Thoracic aorta (tissue), 2 donors: ENCODE measurements at places on chromosomes 12 and 14.

DNA sequence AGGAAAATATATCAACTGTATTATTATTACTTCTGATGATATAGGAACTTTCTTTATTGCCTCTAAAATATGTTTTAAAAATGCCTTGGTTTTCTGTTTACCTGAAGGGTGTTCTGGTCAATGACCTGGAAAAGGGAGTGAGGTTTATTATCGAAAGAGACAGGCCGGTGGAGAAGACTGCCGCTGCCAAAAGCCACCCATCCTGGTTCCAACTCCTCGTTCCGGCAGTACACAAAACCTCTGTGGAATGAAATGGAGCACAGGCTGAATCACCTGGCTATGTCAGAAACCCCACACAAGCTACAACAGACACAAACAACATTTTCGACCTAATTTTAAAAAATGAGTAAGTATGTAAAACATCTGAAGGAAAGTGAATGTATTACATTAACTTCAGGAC lies 73.6 kb downstream of the HECTD4 start:
- no peak for DNase-seq

DNA sequence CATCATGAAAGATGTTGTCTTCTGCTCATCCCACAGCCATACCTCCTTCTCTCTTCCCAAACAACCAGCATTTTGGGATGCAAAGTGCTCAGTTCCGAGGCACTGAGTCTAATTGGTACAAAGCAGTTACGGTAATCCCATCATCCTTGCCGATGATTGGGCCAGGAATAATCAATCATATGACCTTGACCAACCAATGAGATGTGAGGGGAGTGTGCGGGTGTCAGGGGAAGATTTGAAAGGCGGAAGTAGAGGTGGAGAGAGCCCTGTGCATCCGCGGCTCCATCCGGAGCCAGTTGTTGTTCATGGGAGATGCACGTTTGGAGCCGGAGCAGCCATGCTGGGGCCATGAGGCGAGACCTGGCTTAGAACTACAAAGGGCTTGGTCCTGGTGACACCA lies 67.3 kb downstream of the SYNE3 start:
- no peak for DNase-seq

- no peak for DNase-seq
Observed at GRCh38 chr12:57404966-57405640, 25.7 kb downstream of the R3HDM2 start.

- DNase-seq, result no peak
Observed at GRCh38 chr12:121085506-121086353, 46.7 kb upstream of the OASL start.

- DNase-seq, result no peak
Observed at GRCh38 chr14:35001621-35002020, 18.8 kb downstream of the SRP54 start.

GRCh38 chr12:56839915-56840325 lies 76.8 kb downstream of the HSD17B6 start:
- DNase-seq, result no peak

DNA sequence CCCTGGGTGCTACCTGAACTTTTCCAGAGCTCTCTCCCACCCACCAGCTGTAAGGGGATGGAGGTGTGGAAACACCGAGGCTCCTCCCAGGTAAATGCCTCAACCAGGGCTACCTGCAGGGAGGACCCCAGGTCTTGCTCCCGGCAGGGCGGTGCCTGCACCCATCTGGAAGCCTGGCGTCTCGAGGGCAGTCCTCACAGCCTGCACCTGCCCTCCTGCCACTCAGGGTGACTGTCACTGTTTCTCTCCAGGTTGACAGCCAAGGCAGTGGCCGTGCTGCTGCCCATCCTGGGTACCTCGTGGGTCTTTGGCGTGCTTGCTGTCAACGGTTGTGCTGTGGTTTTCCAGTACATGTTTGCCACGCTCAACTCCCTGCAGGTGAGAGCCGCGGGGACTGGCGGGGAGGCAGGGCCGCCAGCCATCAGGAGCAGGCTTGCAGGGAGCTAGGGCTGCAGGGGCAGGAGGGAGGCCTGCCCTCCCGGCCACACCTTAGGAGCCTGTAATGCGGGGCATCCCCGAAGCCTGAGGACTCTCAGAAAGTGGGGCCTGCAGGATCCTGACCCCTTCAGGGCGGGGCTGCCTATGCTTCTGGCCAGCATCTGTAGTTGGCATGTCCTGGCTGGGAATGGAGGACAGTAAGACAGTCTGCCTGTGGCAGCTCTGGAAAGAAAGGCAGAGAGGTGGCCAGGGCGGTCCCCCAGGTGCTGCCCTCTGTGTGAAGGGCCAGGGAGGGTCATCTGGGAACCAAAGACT lies 182.3 kb downstream of the ADGRD1 start:
- no peak for DNase-seq

- DNase-seq, result no peak
Observed at GRCh38 chr12:5134861-5135525, 91.3 kb downstream of the KCNA5 start.

DNA sequence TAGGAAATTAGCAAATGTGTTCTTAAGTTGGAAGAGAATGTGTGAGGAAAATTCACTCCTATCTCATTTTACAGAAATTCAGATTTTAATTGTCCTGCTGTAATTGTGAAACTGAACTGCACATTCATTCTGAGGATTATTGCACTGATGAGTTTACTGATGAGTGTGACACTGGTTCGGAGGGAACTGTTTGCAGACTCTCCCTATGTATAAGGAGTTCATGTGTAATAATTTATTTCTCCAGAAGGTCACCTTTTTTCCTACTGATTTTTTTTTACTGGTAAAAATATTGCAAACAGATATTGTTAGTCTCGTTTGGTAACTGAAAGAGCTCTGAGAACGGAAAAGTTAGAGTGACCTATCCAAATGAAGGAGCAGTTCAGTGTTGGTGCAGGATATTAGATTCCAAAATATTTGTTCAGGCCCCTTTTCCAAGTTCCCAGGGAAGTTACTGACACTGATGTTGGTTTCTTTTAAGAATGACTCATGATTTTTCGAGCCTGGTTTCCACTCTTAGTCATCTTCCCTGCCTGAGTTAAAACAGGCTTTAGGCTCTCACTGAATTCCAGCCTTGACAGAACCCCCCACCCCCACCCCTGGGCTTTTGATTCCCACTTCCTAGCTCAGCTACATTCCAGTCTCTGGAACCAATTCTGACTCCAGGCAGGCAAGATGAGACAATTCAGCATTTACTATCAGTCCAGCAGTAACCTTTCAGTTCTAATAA lies 18.4 kb downstream of the ANO6 start:
- DNase-seq, result no peak

DNA sequence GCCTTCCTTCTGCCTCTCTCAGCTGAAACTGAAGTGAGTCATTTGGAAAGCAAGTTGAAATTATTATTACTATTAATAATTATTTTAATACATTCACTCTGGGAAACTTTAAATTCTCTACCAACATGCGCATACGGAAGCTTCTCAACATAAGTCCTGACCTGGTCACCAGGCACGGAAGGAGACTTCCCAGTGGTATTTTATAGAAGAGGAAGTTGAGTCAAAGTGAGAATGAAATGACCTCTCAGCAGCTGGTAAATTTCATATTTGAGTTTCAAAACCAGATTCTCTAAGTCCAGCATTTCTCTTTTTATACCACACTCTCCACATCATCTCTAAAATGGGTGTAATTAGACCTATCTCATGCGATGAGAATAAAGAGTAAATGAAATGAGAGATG lies 747.4 kb downstream of the VRK1 start:
- DNase-seq, result no peak

DNA sequence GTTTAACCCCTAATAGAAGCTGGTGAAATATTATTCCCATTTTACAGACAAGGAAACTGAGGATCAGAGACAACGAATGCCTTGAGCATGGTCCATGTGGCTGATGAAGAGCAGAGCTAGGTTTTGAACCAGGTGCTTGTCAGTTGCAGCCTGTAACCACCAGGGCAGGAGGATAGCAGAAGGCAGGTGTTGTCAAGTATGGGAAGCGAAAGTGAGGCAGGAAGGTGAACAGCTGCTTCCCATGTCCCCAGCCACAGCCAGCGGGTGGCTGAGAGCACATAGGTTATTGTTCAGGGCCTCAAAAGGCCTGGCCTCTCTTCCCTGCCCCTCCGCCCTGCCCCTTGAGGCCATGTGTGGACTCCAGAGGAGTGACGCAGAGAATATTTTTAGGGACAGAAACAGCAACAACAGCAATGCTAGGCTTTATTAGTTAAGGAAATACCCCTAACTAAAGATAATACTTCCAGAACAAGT lies 39.6 kb downstream of the IQSEC3 start:
- no peak for DNase-seq

DNA sequence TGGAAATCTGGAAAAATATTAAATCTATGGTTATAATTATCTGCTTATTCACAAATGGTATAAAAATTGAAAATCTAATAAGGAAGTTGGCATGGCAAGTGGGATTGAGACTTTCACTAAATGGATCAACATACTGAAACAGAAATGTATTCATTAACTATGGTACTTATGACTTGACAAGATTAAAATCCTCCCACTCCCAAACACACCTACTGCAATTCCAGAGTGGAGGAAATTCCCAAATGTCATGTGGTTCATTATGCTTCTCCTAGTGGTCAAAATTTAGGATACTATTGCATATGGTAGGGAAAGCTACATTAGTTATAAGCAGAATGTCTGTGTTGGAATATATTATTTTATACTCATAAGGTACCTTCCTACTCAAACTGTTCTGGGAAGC lies 265.3 kb upstream of the PRICKLE1 start:
- DNase-seq, result no peak

- peak; percentile 30 for DNase-seq
Observed at GRCh38 chr12:96399919-96400630, at the start of gene CDK17. Gene CDK17, minus strand, starts transcription at chr12:96400439. Its CDS starts 65,603 bp downstream, at chr12:96334836.

GRCh38 chr12:1962051-1963020 lies 41.9 kb downstream of the DCP1B start:
- no peak for DNase-seq

DNA sequence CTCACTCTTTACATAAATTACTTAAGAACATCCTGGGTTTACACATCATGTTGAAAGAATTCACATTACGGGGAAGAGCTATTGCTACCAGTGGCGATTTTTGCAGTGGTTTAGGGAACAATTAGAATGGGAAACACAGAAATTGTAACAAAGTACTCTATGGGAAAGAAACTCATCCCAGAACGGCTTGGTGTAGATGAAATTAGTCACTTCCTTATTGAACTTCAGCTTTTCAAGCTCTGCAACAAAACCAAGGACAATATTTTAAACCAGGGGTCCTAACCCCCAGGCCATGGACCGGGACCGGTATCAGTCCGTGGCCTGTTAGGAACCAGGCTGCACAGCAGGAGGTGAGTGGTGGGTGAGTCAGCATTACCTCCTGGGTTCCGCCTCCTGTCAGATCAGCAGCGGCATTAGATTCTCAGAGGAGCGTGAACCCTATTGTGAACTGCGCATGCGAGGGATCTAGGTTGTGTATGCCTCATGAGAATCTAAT lies 32.3 kb upstream of the FICD start:
- no peak for DNase-seq

GRCh38 chr12:33560653-33561208 lies 121.1 kb upstream of the SYT10 start:
- DNase-seq, result no peak

DNA sequence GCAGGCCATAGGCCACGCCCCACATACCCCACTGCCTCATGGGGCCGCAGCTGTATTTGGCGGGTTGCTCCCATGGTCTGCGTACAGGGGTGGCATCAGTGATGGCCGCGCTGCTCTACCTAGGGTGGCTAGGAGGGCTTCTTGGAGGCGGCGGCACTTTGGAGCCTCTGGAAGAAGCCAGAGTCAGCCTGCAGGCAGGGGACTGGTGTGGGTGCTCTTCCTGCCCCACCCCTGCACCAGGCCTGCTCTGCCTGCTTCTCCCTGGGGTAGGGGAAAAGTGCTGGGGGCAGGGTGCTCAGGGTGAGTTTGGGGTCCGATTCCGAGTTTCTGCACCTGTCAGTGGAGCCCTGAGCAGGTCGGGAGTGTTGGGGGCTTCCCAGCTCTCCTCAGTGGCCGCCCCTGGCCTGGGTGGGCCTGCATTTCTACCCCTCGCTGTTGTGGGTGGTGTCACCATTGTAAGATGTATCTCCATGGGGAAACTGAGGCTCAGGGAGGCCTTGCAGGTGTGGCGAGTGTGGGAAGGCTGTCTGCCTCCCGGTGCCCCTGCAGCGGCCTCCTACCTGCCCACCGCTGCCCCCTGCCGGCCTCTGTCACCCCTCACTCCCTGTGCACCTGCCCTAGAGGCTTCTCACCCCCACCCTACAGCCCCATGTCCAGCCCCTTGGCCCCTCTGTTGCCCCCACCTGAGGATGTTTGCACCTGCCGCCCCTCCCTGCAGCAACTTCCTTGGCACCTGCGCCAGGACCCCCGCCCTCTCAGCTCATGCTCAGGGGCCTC lies 5.5 kb downstream of the CEP170B start:
- no peak for DNase-seq

DNA sequence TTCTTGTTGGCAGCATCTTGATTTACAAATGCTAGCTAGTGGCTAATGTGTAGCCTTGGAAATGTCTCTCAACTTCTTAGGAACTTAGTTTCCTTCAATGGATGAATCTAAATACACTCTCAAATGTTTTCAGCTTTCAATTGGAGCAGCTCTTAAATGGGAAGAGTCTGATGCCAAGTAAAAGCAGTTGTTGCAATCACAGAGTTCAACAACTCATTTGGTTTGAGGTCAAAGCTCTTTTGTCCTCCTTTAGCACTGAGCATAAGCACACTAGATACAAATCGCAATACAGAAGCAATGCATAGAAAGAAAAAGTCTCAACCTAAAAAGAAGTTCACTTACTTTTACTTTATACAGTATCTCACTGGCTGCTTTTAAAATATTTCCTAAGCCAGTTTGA lies 986.1 kb upstream of the FLRT2 start:
- DNase-seq, result no peak

DNA sequence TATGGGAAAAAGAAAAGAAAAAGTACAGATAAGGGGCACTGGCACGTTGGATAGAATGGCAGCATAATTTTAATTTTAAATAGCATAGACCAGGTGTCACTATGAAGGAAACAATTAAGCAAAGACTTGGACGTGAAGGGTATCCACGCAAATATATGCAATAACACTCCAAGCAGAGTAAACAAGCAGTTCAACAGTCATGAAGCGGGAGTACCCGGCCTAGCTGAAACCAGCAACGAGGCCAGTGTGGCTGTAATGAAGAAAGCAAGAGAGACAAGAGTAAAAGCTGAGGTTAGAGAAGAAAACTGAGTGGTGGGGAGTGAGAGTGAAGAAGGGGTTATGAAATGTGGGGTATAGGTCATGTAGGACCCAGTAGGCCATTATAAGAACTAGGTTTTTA lies 85.4 kb downstream of the BCL2L14 start:
- DNase-seq, result no peak

DNA sequence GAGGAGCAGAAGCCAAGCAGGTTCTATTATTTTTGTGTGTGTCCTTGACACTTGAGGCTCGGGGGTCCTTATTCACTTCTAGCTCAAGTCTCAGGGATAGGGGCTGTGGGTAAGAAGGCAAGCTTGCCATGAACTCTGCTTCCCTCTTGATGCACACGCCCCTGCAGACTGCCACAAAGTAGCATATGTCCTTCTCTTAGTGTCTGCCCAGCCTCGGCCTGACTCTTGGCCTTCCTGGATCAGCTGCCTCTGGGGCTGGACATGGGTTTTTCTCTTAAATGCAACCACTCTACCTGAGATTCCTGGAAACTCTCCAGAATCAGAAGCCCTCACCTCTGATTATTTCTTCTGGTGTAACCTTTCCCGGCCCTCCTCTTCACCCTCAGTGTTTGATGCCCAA lies 28.2 kb upstream of the PEX5 start:
- DNase-seq, result no peak

- no peak for DNase-seq
Observed at GRCh38 chr12:12095021-12095420, 24.3 kb downstream of the BCL2L14 start.

GRCh38 chr12:50390316-50390741 lies 6.1 kb downstream of the FAM186A start:
- DNase-seq, result no peak
